ENCODE measurements at places on chromosomes 7 and 10. TPM values are rescaled to one million over a fixed set of nuclear protein-coding genes. Genes with fewer than 3 reads are reported as not detected.

DNA sequence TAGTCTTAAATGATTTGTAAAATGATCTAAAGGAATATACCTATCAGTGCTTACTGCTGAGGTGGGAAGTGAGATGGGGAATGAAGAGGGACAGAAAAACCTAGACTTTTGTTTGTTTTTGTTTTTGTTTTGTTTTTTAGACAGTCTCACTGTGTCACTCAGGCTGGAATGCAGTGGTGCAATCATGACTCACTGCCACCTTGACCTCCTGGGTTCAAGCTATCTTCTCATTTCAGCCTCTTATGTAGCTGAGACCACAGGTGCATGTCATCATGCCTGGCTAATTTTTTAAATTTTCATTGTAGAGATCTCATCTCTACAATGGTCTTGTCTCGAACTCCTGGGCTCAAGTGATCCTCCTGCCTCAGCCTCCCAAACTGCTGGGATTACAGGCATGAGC is 116.4 kb upstream of the SEM1 start:
- no peak for DNase-seq

GRCh38 chr10:122863216-122864193 is 15.9 kb downstream of the FAM24B start:
- DNase-seq: no peak

DNA sequence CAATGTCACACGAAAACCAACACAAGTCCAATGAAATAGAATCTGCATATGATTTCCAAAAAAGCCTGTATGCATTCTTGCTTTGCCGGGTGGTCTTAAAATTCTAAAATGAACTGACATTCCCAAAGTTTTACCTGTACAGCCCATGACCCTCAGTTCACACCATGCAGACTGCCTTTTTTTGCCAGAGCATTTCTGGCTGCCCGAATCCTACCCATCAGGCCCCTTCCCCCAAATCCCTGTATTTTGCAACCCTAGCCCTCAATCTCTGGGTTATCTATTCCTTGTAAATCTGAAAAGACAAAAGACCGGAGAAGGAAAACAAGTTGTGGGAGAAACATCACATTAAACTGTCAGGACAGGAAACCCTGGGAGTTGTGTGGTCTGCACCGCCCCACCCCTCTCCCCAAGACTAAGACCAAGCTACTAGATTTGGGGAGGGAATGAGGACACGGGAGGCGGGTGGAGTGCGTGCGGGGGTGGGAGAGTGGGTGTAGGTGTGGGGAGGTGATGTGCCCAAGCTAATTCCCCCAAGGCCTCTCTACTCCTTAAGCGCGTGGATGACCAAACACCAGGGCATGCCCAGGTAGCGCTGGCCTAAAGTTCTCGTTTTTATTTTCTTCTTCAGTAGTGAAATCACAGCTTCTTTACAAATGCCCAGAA is 1.4 kb downstream of the JCAD start:
- no peak for DNase-seq

GRCh38 chr7:64174941-64175340 is 32.1 kb upstream of the ZNF735 start:
- DNase-seq: no peak

- DNase-seq: no peak
These were observed 28.1 kb upstream of the FAM20C start for GRCh38 chr7:163971-164881.

Gene CALU
- total RNA-seq: 85.6 TPM

Gene PYROXD2
- total RNA-seq: 14.2 TPM

Measured in tibial nerve (tissue), 4 donors.